ENCODE measurements at places on chromosomes 3 and 15.
A peak's percentile ranks its signal among the peaks of the same experiment; 100 is the strongest.

DNA sequence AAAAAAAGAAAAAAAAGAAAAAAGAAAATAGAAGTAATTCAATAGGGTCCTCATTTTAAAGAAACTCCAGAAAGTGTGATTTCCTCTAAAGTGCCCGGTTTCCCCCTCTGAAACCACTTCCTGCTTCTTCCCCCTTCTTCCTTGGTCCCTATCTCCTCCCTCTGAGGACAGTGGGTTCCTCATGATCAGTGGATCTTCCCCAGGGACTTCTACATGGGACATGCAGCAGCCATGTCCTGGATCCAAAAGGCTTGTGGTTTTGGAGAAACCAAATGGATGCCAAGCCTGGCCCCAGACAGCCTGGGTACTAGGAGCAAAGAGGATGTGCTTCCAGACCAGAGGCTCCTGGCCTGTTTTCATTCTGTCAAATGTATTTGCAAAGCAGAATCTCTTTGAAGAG lies 26.6 kb upstream of the SMAD6 start:
- no peak for DNase-seq

DNA sequence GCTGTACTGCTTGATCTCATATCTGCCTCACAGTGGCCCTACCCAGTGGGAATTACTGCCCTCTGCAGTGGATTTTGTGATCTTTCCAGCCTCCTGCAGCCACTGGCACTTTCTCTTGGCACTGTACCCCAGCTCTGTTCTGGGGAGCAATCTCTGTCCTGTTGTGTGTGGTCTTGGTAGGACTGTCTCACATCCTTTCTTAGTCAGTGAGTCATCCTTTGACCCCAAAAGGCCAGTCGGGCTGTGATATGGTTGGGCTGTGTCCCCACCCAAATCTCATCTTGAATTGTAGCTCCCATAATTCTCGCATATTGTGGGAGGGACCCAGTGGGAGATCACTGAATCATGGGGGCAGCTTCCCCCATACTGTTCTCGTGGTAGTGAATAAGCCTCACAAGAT lies 133.3 kb upstream of the TPM1 start:
- no peak for DNase-seq

- no peak for DNase-seq
Measured at GRCh38 chr15:100740138-100740537, 137.7 kb downstream of the ASB7 start.

DNA sequence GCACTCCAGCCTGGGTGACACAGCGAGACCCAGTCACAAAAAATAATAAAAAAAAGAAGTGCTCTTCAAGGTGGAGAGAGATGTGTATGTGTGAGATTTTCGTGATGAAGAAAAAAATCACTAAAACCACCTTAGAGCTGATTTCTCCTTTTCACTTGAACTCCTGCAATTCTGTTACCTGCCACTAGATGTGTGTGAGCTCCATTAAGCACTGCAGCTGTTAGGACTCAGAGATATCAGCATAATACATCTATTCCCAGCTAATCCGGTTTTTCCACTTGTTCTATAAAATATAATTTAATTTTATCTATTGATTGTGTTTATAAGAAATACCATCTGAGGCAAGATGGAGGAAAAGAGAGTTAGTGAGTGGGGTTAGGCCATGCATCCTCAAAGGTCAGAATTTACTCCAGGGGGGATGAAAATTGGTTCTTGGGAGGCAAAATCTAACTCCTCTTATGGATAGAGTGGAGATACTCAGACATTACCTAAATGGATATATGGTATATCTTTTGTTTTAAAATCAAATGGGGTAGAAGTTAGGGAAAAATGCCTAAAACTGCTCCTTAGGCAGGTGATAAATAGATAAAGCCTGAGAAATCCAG lies 152.7 kb downstream of the IL20RB start:
- peak; percentile 36 for DNase-seq

DNA sequence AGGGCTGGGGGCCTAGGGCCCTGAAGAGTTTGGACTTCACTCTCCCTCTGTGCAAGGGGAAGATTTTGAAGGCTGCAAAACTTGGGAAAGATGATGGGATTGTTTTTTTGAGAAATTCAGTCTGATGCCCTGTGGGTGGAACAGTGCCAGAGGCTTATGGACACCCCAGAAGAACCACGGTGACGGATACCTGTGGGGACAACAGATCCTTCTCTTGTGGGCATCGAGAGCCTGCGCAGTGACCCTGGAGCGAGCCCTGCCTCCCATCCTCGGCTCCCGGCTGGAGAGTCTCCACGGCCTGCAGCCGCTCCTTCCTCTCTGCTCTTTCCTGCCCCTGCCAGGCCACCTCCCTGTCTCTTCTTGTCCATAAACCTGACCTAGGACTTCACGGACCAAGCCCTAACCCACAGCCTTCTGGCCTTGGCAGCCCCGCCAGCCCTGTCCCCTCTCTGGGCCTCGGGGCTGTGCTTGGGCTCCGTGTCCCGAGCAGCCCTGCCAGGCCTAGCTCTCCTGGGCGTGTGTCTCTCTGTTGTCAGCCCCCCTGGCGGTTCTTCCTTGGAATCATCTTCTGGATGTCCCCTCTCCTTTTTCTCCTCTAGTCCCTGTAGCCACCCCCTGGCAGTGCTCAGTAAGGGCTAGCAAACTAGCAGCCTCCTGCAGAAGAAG lies 98.4 kb downstream of the VGLL4 start:
- DNase-seq, result no peak

DNA sequence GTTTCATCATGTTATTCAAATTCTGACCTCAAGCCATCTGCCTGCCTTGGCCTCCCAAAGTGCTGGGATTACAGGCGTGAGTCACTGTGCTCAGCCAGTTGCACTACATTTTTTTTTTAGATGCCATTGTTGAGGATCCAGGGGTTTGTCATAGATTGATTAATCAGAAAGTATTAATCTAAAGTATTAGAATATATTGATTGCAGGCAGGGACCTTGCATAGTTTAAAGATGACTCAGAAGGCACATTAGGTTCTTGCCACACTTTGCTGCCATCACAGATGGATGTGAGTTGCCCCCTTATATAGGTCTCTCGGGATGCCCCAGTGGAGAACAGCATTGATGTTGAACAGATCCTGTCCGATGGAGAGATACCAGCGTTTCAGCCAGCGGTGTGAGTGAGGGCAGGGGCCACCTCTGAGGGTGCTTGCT lies 41.1 kb downstream of the IGF1R start:
- DNase-seq, result no peak

DNA sequence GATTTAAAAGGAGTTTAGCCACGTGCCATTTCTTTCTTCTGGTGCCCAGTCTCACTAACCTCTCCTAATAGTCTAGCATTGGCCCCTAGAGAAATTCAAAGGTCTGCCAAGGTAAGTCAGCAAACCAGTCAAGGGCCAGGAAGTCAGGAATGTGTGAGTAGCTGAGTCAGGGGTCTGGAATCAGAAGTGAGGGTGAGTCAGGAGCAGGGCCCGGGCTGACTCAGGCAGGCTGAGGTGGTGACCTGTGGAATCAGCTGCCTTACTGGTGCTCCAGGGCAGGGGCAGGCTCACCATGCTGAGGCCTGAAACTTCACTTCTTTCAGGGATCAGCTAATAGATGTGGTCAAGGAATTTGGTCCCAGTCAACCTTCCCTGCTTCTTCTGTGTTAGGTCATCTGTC lies 105.8 kb upstream of the MYZAP start:
- DNase-seq, result no peak

Measured in retina (tissue), 1 donor.